SK-N-DZ (cell line): ENCODE measurements at places on chromosomes 4 and X.

- no peak for DNase-seq
Observed at GRCh38 chr4:101274888-101275752, 72.2 kb downstream of the PPP3CA start.

GRCh38 chrX:80223982-80224579 lies 196.2 kb upstream of the TENT5D start:
- DNase-seq = no peak

GRCh38 chrX:21398426-21398825 lies 24.2 kb downstream of the CNKSR2 start:
- no peak for DNase-seq

DNA sequence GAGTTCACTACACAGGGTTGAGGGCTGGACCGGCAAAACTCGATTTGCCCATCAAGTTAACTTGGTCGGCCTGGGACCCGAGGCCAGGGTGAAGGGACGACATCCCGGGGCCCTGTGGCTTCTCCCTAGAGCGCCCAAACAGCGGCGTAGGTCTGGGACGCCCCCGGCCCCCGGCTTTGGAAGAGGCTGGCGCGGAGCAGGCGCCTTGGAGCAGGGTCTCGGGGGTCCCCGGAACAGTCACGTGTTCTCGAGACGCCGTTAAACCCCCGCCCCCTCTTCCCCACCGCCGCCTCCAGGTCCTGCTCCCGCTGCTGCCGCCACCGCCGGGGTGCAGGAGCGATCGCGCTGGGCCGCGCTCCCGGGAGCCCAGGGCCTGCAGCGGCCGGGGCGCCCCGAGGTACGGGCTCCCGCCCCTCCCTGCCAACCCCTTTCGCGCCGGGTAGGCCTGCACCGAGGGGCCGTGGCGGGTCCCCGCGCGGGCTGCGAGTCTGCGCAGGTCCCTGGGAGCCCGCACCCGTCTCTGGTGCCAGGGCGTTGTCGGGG lies at the start of gene NPY5R:
Gene NPY5R (plus strand): TSS at position 289 of the 543 bp plus-strand sequence. CDS start 6,382 bp downstream, outside the sequence.
- no peak for DNase-seq

DNA sequence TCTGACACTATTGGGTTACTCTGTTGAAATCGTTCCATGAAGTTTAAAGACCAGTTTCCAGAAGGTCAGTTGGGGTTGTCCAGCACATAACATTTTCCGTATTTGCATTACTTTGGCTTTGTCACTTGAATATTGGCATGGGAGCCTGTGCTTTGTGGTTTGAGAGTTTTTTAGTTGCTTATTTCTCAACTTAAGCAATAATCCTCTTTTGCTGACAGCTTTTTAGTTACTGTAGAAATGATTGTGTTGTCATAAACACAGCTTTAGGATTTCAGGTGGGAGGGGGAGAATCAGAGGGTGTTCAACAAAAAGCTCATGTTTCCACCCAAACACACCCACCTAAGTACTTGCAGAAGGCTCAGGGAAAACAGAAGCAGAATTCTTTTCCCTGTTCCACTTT lies 210.7 kb upstream of the TLL1 start:
- no peak for DNase-seq

- no peak for DNase-seq
Observed at GRCh38 chr4:153023139-153023538, 87.0 kb downstream of the FHDC1 start.

DNA sequence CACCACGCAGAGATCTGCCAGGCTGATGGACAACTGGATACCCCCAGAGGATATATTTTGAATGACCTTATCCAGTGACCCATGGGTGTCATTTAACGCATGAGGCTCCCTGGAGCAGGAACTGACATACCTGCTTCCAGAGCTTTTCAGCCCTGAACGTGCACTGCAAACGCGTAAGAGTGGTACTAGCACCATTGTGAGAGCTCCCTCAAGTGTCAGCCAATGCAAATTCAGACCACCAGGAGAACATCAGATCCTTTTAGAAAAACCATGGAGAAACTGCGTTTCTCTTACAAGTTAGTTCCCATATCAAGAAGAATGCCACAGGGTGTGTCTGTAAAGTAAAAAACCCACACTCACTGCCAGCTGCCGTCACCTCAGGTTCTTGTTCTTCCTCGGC lies 7.3 kb downstream of the TREX2 start:
- peak; percentile 24 for DNase-seq

- DNase-seq = peak; percentile 32
Observed at GRCh38 chr4:169492436-169493163, 119.8 kb downstream of the NEK1 start.

- DNase-seq = no peak
Observed at GRCh38 chr4:53713296-53713695, 122.0 kb upstream of the LNX1 start.
